T-helper 1 cell (primary cell): ENCODE measurements at places on chromosomes 12 and 14.

GRCh38 chr14:39430762-39431415 lies 1.3 kb downstream of the FBXO33 start:
- DNase-seq = no peak

- DNase-seq = no peak
Observed at GRCh38 chr12:129082441-129082840, 229.2 kb downstream of the GLT1D1 start.

DNA sequence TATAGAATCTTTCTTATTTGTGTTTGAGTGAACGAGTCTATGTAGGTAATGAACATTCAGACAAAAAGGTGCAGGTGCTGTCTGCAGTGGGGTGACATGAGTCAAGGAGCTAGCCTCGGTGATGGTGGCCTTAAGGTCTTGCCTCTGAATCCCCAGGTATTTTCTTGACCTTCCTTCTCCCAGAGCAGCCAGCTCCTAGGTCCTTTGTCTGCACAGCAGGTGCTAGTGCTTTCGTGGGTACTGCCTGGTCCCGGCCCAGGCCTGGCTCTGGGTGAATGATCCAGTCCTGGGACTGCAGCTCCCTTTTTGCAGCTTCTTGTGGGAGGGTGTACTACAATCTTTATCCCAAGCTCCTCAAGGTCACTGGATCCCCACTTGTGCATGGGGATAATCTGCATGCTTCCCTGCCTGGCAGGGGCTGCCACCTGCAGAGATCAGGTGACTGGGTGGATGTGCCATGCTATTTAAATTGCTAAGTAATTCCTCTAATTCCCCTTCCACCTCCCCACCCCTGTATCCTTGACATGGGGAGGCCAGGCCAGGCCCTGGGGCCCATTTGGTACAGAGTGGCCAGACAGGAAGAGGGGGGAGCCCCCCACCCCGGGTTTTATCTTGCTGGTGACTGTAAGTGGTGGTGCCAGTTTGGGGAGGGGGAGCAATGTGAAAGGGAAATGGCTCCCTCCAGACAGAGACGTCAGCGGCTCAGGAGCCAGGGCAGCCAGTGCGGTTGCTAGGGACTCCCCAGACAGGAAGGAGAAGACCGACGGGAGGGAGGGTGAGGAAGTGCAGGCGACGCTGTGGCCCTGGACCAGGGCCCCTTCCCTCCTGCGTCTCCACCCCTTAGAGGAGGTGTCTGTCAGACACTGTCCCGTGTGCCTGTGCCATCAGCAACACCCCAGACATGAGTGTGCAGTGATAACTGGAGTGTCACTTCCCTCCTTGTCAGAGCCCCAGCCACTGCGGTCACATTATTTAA lies 6.7 kb downstream of the VASH1 start:
- DNase-seq = peak; percentile 76

DNA sequence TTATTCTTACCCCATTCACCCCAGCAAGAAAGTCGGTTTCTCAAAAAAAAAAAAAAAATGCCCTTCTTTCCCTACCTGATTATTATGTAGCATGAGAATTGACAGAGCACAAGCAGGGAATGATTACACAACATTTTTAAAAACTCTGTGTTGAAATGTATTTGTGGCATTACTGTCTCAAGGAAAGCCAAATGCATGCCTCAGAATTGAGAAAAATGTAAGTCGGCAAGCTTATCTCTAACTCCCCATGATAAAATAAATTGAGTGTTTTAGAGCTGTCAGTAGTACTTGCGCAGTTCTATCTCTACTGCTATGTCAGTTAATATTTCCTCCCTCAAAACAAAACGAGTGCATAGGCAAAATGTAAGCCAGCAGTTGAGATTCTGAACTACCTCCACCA lies 25.7 kb downstream of the ANO4 start:
- DNase-seq = no peak

DNA sequence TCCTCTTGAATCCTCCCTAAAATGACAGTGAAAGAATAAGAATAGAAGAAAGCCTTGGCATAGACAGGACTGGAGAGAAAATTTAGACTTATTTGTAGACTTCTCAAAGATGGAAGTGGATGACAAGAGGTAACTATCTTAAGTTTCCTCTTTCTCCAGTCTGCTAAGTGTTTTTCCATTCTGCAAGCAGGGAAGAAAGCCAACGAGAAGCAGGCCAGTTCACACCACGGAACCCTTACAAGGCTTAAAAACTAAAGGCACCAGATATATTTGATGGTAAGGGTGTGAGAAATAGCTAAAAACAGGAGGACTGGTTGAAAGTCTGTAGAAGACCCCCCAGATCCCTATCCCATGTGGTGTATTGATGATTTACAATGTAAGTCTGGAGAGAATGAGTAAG lies 82.9 kb upstream of the GPHB5 start:
- DNase-seq = no peak

DNA sequence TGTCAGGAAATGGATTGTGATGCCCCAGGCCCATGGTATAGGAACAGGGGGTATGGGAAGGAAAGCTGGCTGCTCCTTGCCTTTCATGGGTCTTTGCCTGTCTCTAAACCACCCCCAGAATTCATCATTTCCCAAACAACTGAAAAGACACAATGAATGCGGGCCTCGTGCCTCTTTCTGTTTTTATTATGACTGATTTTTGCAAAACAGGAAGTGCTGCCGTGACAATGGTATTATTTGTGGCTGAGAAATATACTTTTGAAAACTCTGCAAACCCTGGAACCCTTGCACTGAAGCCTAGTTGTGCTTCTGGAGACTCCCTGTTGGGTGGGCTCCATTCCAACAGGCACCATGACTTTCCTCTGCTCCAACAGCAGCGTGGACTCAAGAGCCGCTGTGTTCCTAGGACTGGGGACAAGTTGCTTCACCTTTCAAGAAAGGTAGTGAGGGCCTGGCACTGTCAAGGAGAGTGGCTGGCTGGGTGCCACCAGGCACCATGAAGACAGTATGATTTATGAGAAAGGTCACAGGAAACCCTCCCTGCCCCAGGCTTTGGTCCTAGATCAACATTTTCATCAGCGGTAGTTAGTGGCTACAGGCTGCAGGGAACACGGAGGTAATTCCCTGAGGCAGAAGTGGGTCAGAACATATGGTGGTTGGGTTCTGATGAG lies 4.8 kb upstream of the DGLUCY start:
- no peak for DNase-seq

DNA sequence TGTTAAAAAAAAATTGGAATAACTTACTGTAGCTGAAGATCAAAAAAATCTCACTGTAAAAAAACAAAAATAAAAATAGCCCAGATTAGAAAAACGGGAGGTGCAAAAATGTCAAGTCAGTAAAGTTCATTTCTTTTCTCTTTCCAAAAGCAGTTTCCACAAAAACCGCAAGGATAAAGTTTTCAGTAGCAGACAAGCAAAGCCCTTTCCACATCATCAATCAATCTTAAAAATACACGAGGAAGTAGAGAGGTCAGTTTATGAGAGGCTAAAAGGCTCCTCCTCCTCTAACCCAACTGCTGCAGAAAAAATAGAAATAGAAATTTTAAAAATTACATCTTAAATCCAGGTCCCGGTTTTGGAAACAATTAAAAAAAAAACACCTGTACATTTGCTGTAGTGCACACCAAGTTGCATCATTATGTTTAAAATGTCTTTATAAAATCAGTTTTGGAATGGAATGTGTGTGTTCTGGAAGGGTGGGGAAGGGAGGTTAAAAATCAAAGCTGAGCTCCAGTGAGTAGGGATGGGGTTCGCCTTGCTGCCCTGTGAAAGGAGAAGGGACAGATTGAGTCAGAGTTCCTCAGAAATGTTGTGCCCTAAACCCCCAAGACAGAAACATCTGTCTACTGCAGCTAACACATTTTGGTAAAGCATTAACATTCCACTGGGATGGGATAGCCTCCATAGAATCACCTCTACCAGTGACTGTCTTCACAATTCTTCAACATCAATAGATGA lies 5.8 kb downstream of the HNRNPC start:
- DNase-seq = no peak

GRCh38 chr12:89080793-89081465 lies 271.4 kb downstream of the DUSP6 start:
- DNase-seq = no peak

GRCh38 chr12:63232896-63233295 lies 81.9 kb upstream of the AVPR1A start:
- no peak for DNase-seq

- DNase-seq = no peak
Observed at GRCh38 chr12:97560350-97560749, 97.7 kb downstream of the RMST start.

- no peak for DNase-seq
Observed at GRCh38 chr12:23949348-23950209, at the start of gene SOX5. Gene SOX5, minus strand, starts transcription at chr12:23949670. Its CDS starts 69 bp downstream, at chr12:23949601.

DNA sequence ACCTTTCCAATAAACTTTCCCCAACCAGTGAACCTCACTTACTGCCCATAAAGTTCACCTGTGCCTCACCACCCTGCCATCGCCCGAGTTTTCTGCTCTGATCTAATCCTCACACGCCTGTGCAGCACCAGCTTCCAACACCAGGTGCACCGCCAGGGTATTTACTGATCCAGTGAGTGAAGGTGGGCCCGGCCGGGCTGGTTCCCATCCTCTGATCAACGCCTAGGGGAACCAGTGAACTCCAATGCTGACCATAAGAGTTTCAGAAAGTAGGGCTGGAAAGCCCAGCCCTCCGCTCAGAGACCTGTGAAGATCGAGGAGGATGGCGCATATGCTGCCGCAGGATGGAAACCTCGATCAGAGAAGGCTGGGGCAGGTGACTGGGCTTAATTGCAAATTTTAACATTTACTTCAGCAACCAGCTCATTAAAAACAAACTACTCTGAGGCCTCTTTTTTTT lies 685 bp upstream of the MYL6B start:
- peak; percentile 49 for DNase-seq

GRCh38 chr14:21525962-21526671 lies at the start of gene SALL2:
Gene SALL2, minus strand, starts transcription at chr14:21526346. Its CDS starts 219 bp downstream, at chr14:21526127.
- DNase-seq = peak; percentile 60

DNA sequence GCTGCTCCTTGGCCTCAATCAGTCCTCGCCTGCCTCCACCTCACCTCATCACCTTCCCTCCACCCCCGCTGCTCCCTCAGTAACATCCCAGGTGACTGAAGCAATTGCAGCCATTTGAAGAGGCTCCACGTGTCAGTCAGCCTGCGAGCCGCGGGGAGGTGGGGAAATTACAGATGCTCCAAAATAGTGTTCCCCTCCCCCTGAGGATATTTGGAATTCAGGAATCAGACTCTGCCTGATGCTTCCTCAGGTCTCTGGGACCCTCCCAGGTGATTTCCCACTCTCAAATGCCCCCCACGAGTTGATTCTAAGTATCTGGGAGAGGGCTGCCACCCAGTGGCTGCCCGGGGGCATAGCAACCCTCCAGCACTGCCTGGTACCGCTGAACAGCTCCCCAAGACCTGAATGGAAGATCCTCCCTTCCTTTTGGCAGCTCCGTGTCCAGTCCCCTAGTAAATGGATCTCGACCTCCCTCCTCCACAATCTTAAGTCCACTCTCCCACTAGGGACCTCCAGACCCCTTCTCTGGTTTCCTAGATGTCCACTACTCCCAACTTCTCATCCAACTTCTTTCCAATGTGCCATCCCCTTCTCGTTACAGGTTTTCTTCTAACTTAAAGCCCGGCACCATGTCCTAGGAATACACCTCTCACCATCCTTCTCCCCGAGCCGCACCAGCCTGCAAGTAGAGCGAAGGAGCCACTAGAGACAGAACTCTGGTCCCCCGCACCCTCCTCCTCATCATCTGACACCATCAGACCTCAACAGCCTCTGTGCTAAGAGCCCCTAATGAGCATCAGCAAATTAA lies 1.4 kb upstream of the ASIC1 start:
- DNase-seq = peak; percentile 26

GRCh38 chr12:132494294-132495164 lies 4.6 kb downstream of the FBRSL1 start:
- no peak for DNase-seq

- DNase-seq = no peak
Observed at GRCh38 chr12:121861636-121862254, 3.1 kb upstream of the HPD start.

DNA sequence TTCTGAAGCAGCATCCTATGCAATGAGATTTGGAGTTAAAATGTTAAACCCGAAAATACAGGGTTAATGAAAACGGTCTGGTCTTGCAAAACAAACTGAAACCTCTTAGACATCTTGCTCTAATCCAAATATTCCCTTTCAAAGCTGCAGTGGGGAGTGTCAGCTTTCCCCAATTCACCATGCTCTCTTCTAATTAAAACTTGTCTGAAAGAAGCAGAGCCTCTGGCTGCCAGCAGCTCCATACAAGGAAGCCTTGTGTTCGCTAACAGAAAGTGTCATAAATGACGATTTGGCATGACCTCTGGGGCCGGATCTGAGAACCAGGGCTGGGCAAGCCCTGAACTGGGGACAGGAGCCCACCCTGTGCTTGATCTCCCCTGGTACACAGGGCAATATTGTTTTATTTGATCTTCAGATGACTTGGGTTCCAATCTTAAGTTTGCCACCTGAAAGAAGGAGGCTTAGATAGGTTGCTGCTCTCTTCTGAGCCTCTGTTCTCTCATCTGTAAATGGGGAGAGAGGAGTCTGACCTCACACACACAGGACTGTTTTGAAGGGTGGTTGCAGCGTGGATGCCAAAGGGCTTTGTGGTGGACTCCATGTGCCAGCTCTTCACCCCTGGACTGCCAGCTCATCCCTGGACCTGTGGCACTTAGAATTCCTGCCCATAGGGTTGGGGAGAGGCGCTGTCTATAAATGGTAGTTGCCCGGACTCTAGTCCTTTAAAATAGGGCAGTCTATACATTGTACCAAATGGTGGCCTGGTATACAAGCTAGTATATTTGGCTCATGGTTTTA lies 7.8 kb downstream of the KMT5A start:
- DNase-seq = no peak

DNA sequence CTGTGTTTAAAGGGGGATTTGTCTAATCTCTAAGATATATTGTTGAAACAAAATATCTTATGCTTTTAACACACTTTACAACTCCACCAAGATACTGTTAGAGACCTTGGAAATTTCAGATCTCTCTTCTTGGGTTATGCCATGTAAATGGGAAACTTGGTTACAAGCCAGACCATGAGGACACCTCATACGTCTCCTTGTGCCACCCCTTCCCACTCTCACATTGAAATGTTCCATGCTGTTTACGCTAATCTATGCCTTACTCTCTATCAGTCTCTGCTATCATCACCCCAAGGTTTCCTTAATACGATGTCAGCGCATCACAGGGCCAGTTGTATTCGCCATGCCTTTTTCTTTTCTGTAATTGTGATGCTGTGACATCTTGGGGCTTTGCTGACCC lies 13.4 kb upstream of the DEGS2 start:
- DNase-seq = no peak

DNA sequence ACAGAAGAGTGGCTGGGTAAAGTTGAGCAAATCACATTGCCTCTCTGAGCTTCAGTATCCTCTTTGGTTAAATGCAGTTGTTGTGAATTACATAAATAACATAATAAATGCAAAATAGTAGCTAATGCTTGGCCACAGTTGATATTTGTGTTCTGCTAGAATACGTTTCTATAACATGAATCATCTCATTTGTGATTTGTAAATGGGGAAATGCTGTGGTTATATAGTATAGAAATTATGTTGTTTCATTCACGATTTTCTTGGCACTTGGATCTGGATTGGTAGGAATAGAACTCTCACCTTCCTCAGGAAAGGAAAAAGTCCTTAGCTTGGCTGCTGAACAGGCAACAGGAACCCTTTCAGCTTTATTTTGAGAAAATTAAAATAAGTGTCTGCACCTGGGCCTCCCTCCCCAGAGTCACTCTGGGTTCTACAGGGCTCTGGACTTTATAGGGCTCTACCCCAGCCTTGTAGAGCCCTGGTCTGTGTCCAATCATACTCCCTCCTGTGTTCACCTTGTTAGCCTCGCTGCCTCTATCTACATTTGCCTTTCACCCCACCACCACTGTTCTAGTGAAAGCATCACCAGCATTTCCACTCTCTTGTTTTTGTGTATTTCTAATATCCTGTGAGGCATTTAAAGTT lies 107.7 kb upstream of the BCAT1 start:
- DNase-seq = no peak
